Activated T-cell treated with anti-CD3 and anti-CD28 coated beads, Interleukin-2, amount 50 U/mL, for 72 hours (primary cell): ENCODE measurements at places on chromosomes 11 and 22. TPM values are rescaled to one million over a fixed set of nuclear protein-coding genes. Genes with fewer than 3 reads are reported as not detected.

SCGB2A2 gene
- total RNA-seq, result not detected

PTPN5 gene
- not detected for total RNA-seq

GRCh38 chr22:42443240-42444076 lies 11.3 kb upstream of the NFAM1 start:
- DNase-seq, result peak; percentile 27

DNA sequence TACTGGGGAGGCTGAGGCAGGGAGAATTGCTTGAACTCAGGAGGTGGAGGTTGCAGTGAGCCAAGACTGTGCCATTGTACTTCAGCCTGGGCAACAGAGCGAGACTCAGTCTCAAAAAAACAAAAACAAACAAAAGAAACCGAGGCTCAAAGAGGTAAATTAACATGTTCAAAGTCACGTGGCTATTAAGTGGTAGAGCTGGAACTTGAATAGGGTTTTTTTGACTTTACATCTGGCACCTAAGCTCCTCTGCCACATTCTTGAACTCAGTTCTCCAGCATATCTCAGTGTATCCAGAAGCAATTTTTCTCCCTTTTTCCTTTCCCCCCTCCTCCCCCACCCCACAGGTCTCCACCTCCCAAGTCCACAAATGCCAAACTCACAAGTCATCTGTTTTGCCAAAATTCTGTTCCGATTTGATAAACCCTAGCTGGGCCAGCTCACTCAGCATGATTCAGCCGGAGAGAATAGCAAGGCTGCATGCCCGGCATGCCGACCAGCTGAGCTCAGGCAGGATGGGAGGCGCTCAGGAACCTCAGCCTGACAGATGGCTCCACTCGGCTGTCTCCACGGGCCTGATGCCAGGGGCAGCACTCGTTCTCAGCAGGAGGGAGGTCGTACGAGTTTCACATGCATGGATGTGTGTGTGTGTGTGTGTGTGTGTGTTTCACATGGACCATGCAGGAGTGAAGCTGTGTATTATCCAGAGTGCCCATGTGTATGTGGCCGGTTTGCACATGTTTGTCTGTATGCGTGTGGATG lies 63.2 kb upstream of the RRAS2 start:
- DNase-seq, result no peak

XKR3 gene
- 0.24 TPM for total RNA-seq

BEST1 gene
- total RNA-seq, result 1.9 TPM

DNA sequence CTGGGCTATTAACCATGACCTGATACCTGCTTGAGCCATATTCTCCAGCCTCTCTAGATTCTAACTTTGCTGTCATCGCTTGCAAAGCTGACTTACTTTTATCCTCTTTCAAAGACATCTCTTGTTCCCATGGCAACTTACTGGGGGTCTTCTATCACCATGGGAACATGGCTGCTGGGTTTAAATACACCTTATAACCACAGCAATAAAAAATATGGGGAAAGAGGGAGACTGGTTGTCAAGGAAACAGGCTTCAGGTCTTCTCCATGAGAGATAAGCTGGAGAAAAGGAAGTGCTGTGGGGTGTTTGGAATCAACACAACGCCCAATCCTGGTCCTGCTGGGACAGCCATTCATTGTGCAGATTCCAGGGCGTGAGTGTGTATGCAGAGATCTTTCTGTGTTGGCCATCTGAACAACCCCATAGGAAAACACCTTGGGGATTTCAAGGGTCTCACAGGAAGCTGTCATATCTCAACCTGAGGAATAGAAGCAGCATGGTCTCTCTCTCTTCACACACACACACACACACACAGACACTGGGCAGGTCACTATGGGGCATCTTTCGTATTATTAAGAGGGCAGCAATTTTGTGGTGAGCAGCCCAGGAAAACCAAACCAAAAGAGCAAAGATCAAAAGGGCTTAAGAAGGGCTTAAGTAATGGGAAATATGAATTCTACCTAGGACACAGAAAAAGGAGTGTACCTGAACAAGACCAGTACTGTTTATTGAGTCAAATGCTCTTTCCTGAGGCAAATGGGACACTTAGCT lies 344.7 kb upstream of the NCAM1 start:
- DNase-seq, result no peak

DNA sequence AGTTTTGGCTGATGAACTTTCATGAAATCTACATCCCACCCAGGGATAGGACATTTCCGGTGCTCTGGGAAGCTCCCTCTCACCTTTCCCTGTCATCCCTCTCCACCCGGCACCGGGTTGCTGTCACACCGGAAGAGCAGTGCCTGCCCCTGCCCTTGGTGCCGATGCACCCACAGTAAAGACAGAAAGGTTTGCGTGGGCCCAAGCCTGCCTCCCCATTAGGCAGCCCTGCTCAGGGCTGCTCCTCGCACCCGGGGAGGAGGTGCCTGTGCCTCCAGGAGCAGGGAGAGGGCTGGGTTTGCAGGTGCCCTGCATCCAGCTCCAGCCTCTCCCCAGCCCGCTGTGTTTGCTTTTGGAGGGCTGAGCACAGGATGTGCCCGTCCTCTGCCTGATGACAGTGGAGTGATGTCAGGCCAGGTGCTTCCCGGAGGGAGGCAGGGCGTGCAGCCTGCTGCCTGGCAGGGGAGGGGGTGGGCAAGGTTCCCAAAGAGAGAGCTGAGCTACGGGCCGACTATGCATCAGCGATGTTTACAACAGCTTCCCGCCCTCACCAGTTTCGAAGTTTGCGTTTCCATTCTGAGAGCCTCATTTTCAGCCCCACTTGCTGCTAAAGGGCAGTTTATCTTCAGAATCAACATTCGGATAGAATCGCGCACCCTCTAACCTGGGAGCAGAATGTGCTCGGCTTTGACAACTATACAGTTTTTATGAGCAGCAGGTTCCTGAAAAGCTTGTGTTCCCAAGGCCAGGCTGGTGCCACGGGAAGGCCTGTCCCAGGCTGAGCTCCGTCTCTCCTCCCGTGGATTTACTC lies 83.2 kb upstream of the CLDN5 start:
- DNase-seq, result peak; percentile 38

DNA sequence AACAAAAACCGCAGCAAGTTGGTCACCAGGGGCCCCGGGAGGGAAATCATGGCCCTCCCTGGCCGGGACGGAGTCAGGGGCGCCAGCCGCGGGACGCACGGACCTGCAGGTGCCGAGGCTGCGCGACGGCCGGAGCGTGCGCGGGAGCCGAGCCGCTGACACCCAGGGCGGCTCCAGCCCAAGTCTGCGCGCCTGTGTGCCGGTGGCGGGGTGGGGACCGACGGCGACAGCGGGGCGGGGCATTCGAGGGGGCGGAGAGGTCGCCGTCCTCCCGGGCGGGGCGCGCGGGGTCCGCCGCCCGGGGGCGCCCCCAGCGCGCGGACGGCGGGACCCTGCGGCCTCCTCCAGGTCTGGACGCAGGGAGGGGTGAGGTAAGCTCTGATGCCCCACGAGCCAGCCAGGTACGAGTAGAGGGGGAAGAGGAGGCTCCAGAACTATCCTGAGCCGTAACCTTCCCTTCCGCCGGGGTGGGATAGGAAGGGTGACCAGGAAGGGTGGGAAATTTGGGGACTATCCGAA lies at the start of gene ESAM:
TSS of gene ESAM (minus strand) at position 186 of the 519 bp plus-strand sequence. CDS start at position 50, 136 bp downstream.
- DNase-seq, result peak; percentile 82

PACSIN3 gene
- total RNA-seq, result 10.2 TPM

DNA sequence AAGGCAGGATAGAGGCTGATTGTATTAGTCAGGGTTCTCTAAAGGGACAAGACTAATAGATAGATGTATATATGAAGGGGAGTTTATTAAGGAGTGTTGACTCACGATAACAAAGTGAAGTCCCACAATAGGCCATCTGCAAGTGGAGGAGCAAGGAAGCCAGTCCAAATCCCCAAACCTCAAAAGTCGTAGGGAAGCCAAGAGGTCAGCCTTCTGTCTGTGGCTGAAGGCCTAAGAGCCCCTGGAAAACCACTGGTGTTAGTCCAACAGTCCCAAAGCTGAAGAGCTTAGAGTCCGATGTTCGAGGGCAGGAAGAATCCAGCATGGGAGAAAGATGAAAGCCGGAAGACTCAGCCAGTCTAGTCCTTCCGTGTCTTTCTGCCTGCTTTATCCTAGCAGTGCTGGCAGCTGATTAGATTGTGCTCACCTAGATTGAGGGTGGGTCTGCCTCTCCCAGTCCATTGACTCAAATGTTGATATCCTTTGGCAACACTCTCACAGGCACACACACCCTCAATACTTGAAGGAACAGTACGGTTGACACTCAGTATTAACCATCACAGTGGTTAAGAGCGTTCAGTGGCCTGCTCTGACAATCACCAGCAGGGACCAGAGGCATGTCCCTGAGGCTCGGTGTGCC lies 135.6 kb downstream of the CSNK2A3 start:
- DNase-seq, result no peak

GRCh38 chr22:40594924-40595323 lies 41.6 kb downstream of the MRTFA start:
- no peak for DNase-seq

- no peak for DNase-seq
Measured at GRCh38 chr11:33775832-33776470, 1.6 kb upstream of the FBXO3 start.

GSTT2 gene
- total RNA-seq, result not detected

- DNase-seq, result no peak
Measured at GRCh38 chr11:26847459-26847858, 125.6 kb upstream of the SLC5A12 start.

COMT gene
- 97.4 TPM for total RNA-seq

DNA sequence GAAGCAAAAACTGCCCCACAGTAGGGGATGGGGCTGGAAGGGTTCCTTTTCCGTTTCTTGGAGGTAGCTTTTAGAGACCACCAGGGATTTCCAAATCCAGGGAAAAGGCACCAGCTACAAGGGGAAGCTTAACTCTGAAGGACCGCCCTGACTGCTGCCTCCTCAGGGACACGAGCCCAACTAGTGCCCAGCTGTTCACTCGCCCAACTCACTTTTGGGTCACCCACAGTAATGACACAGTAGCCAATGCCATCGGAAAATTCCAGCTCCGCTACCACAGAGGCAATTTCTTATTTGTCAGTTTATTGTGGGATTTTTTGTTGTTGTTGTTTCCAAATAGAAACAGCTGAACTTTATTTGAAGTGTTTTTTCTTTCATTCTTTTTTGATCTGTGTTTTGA lies 141.3 kb downstream of the ATXN10 start:
- no peak for DNase-seq

OR6A2 gene
- total RNA-seq, result 0.07 TPM

- DNase-seq, result no peak
Measured at GRCh38 chr11:35949242-35949641, 5.4 kb downstream of the LDLRAD3 start.

DNA sequence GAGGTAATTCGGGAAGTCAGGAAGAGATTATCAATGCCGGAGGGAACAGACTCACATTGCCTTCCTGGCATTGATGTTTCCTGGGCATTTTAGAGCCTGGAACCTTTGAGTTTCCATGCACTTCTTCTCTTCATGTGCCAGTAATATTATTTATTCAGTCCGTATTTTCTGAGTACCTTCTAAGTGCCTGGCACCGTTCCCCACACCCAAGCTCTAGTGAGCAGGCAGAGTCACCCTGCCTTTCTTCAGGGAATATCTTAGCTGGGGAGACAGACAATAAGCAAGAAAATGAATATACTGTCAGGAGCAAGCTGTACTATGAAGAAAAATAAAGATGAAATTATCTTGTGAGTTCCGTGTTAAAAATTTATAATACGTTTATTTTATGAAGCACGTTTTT lies 136.2 kb upstream of the SEZ6L start:
- DNase-seq, result no peak
